Bronchial epithelial cell (primary cell): ENCODE measurements at places on chromosomes 7 and 10. TPM values are rescaled to one million over a fixed set of nuclear protein-coding genes. Genes with fewer than 3 reads are reported as not detected.

The PAX2 gene
- not detected in 2 replicates for total RNA-seq

The CDC14C gene
- total RNA-seq: not detected in 2 replicates

The NRG3 gene
- not detected in 2 replicates for total RNA-seq

The C10orf53 gene
- not detected in 2 replicates for total RNA-seq

The UBE2D1 gene
- 6.7 and 7.6 TPM in 2 replicates for total RNA-seq
